ENCODE measurements at places on chromosomes 7 and 10.

DNA sequence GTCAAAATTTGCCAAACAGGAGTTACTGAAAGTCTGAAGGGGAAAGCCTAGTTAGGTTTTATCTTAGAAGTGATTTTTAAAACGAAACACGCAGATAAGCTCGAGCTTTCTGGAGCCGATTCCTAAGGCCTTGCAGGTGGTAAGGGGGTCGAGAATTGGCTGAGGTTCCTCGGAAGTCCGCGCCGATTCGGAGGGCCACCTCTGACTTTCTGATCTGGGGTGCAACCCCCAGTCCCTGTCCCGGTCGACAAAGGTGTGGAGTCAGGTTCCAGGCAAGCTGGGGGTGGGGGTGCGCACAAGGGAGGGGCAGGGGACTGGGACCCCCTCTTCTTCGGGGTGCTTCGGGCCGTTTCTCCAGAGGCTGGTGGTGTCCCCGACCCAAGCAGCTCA, 701 bp upstream of the CUL1 start:
- DNase-seq, result no peak

DNA sequence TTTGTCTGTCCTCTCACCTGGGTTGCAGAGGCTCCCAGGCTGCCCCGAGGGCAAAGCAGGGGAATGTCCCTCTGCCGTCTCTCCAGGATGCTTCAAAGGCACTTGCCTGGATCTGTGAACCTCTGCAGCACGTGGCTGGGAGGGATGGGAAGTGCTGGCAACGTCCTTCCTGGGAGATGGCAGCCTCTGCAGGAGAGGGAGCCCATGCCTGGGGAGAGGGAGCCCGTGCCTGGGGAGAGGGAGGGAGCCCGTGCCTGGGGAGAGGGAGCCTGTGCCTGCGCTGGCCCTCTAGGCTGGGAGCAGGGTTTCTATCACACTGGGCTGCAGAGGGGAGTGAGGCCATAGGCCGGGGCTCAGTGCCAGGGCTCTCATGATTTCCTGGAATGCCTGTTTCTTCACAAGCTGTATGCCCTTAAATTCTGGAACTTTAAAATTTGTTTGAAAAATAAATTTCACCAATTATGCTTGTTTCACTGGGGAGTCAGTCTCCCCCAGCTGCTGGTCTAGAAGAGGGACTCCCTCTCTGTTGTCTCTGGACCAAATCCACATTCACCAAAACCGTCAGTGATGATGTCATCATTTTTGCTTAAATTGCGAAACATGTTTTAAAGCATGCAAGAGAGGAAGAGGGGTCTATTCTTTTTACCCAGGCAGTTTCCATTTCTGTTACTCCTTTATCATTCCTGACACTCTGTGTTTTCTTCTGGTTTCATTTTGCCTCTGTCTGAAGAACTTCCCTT, 135.7 kb downstream of the DNAJB6 start:
- DNase-seq, result no peak

GRCh38 chr10:29816801-29817558, 182.2 kb upstream of the SVIL start:
- no peak for DNase-seq

- DNase-seq, result no peak
Observed at GRCh38 chr10:78165617-78166016, 132.0 kb downstream of the RPS24 start.

- DNase-seq, result no peak
Observed at GRCh38 chr10:14235566-14236195, 95.0 kb downstream of the FRMD4A start.

GRCh38 chr10:72649291-72649690, 23.4 kb upstream of the MICU1 start:
- DNase-seq, result no peak

DNA sequence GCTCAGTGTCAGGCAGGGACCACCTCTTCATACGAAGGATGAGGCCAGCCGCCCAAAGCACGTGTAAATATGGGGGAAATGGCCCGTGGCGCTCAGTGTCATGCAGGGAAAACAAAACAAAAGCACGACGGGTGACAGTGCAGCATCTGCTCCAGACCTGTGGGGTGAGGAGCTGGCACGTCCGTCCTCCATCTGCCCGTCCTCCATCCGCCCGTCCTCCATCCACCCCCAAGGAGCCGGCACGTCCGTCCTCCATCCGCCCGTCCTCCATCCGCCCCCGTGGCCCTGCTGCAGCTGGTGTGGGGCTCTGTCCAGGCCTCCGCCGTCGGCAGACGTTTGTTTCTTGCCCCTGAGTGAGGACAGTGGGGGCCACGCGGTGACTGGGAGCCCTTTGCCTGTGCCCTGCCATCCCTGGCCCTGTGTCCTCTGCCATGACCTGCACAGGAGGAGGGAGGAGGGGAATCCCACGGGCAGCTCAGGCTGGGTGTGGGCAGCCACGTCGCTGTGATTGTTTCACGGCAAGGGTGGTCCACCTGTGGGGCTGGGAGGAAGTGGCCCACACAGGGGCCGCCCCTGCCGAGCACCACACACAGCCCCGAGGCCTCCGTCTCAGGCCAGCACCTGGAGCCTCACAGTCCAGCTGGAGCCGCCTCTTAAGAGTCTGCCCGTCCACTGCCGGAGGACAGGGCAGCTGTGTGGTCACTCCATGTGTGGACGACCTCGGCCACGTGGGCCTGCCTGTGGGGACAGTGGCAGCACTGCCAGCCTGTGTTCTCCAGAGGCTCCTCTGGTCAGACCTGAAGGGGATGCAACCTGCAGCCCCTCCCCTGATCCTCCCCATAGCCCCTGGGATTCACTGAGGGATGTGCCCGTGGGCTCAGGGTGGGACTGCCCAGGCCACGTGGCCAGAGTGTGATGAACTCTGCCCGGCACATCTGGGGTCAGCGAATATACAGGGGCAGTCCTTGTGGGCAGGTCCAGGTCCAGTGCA, 38.2 kb upstream of the DPYSL4 start:
- no peak for DNase-seq

DNA sequence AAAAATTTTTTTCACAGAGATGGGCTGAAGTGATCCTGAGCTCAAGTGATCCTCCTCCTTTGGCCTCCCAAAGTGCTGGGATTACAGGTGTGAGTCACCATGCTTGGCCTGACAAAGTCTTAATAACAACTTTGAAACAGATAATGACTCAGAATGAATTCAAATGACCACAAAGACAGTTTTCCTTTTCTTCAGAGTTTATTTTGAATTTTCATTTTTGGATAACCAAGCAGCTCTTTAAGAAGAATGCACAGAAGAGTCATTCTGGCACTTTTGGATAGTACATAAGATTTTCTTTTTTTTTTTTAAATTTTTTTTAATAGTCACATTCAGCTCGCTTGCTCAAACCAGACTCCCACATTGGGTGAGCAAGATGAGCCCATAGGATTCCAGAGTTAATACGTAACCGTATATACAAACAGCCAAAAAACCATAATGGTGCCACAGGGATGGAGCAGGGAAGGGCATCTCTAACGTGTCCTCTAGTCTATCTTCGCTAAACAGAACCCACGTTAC, 43.0 kb upstream of the NMT2 start:
- DNase-seq, result no peak

GRCh38 chr7:157676001-157676400, 339.2 kb downstream of the DNAJB6 start:
- DNase-seq, result no peak

DNA sequence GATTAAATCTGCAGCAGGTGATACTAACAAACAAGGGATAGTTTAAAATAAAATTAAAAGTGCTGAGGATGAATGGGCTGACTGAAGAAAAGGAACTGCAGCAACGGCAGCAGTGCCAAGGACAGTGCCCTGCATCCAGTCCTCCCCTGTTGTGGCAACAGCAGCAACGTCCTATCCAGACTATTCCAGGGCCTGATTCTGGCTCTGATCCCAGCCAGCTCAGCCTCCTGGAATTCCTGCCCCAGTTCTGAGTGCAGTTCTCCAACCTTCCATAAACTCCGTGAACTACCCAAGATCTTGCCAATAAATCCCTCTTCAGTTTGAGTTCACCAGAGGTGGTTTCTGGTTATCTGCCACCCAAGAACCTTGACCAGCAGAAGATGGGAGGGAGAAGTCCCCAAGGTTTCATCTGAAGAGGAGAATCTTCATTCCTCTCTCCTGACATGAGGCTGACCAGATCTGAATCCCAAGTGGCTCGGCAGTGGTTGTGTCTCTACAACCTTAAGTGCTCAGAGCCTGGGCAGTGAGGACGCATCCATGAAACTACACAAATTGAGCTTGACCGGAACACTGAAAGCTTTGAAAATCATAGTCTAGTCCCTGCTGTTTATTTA, 115.8 kb downstream of the SORBS1 start:
- DNase-seq, result no peak

DNA sequence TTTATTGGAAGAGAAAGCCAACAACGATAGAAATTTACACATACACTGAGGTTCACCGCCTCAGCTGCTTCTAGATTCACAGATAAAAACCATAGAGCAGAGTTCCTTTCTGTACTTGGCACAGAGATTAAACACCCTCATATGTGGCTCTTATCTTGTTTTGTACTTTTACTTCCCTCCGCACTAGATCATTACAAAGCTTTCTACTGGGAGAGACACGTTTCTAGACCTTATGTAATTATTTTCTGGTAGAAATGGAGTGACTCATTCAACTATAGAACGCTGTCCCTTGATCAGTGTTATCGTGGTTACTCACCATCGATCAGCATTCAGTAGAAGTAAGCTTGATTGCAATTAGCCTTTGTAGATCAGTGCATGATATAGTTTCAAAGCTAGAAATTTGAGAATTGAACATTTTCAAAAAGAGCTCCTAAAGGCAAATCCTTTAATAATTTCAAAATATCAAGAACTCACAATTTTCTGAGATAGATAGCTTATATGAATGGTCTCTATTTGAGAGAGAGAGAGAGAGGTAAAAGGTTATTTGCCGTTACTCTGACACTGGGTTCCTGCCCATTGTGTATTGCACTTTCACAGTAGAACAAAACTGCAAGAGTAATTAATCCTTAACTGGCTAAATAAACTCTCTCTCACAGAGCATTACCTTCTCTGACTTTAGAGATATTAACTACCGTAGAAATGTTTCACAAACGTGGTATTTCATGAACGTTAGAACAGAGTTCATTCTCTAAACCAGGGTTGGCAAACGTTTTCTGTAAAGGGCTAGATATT, 26.1 kb upstream of the DNAJC1 start:
- no peak for DNase-seq

- no peak for DNase-seq
Observed at GRCh38 chr7:44431091-44431608, 59.3 kb downstream of the NUDCD3 start.

Measured in activated gamma-delta T cell treated with Interleukin-2 at 50 U/mL for 16 hours (primary cell).